ENCODE measurements at places on chromosomes 7 and 10.

DNA sequence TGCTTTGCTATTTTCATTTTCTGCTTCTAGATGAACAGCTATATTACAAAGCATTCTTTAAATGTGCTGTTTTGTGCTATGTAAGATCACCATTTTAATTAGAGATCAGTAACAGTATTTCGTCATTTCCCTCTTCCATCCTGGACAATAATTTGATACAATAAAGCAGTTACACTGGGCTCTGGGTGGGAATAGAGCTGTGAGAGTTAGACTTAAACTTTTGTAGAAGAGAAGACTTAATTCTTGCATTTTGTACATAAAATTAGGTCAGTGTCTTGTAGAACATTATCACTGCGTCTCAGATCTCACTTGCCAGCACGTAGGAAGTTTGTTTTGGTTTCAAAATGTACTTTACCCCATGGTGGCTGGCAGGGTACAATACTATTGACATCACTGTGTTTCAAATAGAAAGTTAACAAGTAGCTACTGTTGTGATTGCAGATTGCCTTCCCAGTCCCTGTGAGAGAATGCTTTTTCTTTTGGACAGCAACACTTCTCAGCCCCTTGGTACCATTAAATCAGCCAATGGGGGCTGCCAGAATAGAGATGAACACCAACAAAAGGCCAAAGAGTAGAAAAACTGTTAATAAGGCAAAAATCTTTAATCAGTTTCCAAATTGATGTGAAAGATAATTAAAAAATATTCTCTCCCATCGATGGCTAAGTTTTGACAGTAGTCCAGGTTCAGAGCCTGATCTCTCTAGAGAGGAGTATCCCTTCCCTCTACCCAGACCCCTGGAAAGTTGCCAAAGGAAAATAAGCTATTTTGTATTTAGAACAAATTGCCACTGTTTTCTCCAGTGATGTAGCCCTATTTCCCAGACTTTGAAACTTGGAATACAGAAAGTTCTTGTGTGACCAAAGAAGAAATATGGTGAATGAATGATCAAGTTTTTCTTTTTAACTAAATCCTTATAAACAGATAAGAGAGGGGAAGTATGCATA lies 35.1 kb downstream of the SMNDC1 start:
- no peak for DNase-seq

DNA sequence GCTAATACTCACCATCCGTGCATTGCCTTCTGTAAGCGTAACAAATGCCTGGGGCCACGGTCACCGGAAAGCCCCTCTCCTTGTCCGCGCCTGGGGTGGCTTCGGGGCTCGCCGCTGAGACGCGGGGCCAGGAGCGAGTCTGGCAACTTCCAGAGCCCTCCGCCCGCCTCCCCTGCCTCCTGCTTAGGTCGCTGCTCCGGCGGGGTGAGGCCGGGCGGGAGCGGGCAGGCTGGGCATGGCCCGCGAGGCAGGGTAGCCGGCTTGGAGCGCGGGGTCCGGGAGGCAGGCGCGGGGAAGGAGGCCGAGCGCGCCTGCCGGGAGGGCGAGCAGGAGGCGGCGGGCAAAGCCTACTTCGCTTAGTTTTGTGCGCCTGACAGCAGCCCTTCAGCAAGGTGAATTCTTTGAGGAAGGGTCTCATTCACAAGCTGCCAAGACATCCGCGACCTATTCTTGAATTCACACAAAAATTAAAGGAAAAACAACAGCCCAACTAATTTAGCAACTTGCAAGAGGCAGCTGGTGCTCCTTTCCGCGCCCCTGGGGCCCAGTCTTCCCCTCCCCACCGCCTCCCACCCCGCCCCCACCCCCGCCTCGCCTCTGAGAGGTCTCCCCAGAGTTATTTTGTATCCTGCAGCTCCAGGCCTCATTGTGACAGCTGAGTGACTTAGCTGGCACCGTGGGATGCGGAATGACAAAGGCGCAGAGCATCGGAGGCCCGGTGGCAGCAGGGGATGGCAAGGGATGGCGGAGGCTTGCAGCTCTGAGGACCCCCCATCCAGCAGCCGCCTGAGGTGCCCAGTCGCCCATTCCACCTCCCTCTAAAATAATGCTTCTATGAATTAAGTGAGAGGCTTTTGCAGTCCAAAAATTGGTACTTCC lies 12.8 kb upstream of the KAT6B start:
- DNase-seq, result no peak

DNA sequence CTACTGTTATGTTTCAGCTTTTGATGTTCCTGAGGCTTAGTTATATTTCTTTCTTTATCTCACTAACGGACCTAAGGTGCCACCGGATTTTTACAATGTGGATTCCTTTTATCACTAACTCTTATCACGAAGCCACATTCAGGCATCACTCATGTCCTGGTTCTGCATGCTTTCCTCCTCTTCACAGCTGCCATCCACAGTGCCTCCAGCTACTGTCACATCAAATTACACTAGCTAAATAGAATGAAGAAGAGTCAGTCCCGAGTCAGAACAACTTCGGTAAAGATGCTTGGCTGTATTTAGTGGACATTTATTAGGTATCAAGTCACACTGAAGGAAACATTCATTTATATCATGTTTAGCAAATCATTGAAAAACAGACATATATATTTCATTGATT lies 153.2 kb downstream of the NEBL start:
- DNase-seq, result no peak

DNA sequence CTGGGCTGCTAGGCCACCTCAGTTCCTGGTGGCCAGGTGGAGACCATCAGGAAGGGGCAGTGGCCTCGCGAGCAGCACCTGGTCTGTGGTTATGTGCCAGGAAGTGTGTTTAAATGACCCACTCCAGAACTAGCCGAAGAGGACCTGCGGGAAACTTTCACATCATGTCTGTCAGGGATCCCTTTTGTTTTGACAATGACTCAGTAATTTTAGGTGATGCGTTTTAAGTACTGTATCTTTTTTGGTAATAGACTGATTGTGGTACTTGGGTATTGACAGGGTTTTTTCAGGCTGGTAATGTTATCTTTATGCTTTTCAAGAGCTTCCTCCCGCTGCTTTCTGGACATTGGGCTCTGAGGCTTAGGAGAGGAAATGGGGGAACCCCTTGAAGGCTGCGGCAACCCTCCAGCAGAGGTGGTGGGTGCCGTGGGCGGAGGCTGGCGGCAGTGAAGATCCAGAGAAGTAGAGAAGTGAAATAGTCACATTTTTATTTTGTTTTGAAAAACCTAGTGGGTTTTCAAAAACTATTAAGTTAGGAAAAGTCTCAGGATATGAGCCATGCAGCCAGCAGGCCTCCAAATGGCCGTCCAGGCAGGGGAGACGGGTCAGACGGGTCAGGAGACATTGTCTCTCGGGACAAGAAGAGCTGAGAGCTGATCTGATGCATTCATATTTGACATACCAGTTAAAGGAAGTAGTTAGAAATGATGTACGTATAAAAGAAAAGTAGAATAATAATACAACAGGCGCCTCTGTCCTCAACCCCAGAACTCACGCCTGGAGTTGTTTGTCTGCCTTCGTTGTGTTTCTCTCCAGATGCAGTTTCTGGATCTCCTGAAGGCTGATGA lies 27.7 kb downstream of the PPP2R2D start:
- no peak for DNase-seq

- no peak for DNase-seq
Observed at GRCh38 chr10:88592906-88593305, 6.3 kb downstream of the LIPJ start.

GRCh38 chr10:101451667-101452069 lies 97.7 kb downstream of the BTRC start:
- DNase-seq, result no peak

DNA sequence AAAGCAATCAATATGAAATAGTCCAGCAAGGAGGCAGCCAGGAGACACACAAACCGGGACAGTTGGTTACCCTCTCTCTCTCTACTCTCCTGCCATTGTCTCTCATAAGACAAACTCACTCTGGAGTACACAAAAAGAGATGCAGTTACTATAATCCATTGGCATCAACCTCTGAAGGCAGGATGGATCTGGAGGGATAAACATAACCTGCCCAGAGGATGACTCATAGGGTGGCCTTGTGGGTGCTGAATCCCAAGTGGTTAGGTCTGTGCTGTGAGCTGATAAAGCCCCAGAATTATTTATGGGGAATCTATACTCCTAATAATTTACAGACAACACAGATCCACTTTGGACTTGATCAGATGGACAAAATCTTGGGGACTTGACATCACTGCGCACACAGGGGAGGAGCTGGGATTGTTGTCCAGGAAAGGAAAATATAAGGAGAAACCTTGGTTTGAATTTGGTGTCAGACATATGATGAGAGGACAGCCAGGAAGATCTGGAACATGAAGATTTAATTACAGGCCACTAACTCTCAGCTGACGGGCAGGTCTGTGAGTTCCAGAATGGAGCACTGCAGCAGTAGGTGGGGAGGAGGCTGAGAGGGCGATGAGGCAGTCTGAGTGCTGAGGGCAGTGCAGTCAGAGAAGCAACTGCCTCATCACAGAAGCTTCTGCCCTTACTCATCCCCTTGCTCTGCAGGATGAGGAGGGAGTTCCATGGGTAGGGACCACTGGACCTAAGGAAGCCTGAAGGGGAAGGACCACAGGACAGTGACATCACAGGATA lies 113.9 kb upstream of the PRSS58 start:
- no peak for DNase-seq

DNA sequence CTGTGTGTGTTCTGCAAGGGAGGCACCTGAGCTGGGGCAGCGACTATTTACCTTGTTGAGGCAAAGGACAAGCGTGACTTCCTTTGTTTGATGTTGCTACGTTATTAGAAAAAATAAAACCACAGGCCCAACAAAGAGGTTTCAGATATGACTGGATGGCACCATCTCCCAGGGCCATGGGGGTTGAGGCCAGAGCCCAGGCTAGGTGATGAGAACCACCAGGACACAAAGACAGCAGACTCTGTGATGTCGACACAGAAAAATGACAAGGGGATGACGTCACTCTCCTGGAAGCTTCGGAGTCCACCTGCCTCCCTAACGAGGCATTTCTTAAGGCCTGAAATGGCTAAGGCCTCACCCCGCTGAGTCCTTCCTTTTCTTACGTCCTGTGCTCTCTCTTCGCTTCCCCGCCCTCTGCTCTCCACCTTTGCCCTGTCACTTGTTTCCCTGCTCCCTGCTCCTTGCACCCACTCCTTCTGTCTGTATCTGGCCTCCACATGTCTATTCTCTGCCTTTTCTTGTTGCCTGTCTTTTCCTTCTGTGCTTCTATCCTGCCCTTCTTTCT lies 83.0 kb upstream of the ADRB1 start:
- no peak for DNase-seq

DNA sequence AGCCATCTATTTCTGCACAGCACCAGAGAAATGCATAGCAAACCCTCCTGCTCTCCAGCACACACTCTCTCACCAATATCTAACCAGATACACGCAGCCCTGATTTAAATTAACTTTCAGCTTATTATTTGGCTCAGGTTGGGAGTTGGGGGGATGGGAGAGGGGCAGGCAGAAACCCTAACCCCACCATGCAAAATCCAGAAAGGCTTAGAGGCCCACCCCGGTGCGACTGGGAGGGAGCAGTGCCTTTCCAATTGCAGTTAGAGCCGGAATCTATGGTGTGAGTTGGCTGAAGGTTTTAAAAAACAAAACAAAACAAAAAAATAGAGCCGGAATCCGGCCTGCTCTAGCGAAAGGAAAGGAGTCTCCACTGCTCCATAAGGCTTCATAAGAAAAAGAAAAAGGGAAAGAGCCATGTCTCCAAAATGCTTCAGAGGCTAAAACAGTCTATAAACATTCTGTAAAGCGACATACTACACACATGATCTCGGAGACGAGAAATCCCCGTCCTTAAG lies 2.9 kb downstream of the IGF2BP3 start:
- DNase-seq, result no peak

DNA sequence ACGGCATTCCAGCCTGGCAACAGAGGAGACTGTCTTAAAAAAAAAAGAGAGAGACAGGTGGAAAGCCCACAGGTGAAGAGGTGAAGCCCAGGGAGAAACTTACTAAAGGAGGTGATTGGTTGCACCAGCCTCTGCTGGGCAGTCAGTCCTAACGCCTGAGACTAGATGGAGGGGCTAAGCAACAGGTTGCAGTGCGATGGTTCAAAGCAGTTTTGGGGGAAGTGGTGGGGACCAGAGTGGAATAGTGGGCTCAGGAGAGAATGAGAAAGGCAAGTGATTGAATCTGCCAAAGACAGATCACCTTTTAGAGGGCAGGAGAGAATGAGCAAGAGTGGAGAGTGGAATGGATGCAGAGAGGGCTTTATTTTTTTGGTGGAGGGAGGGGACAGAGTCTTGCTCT lies 100.0 kb upstream of the KCTD7 start:
- DNase-seq, result no peak

- DNase-seq, result no peak
Observed at GRCh38 chr7:96414931-96415292, 93.0 kb upstream of the SLC25A13 start.

DNA sequence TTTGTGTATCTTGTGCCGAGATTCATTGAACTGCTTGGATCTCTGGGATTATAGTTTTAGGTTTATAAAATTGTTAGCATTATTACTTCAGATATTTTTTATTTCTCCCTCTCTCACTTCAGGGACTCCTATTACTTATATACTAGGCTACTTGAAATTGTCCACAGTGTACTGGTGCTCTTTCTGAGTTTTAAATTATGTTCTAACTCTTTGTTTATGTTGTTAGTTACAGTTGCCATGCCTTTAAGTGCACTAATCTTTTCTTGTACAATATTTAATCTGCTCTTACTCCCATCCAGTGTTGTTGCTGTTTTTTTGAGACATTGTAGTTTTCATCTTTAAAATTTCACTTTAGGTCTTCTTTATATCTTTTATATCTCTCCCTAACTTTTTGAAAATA lies 13.1 kb downstream of the PLEKHS1 start:
- DNase-seq, result no peak

DNA sequence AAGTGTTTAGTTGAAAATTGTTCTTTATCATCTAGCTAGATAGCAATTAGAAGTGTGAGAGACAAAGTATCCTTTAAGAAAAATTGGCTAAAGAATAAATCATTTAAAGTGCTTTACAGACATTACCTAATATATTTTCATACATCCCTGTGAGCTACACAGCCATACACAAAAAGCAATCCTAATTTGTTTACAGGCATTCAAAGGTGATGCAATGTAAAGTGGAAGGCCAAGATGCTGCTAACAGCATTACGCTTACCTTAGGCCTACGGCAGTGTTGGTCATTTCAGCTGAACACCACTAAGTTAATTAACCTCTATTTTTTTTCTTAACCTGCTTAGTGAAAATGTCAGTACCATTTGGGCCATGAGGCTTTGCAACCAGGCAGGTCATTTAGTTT lies 10.7 kb upstream of the CASD1 start:
- no peak for DNase-seq

GRCh38 chr7:28957064-28957750 lies 923 bp downstream of the TRIL start:
- DNase-seq, result no peak

DNA sequence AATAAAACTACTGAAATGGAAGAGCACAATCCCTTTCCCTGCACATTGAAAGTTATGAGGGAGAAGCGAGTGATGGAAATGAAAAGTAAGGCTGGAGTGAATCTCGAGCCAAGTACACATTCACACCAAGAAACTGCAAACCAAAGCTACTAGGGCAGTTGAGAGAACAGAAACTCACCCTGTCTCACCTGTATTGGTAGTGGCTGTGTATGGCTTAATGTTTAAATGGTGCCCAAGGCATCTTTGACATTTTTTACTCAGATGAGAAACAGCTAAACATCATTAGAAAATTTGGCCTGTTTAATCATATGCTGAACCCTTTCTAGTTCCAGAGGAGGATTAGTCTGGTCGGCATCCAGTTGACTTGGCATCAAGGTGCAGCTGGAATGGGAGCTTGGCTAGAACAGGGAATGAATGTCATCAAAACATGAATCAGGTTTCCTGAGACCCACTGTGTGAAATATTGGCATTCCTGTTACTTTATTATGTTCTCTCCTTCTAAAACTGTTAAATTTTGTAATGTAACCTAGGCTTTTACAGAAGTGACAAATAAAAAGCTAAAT lies 840.8 kb downstream of the GRM8 start:
- no peak for DNase-seq
